CD8-positive, alpha-beta memory T cell (primary cell): ENCODE measurements at places on chromosomes 16 and 17. TPM values are rescaled to one million over a fixed set of nuclear protein-coding genes. Genes with fewer than 3 reads are reported as not detected.

C1QTNF1 gene
- total RNA-seq: 0.22 TPM

FA2H gene
- total RNA-seq: not detected

IL17C gene
- 0.22 TPM for total RNA-seq

DNA sequence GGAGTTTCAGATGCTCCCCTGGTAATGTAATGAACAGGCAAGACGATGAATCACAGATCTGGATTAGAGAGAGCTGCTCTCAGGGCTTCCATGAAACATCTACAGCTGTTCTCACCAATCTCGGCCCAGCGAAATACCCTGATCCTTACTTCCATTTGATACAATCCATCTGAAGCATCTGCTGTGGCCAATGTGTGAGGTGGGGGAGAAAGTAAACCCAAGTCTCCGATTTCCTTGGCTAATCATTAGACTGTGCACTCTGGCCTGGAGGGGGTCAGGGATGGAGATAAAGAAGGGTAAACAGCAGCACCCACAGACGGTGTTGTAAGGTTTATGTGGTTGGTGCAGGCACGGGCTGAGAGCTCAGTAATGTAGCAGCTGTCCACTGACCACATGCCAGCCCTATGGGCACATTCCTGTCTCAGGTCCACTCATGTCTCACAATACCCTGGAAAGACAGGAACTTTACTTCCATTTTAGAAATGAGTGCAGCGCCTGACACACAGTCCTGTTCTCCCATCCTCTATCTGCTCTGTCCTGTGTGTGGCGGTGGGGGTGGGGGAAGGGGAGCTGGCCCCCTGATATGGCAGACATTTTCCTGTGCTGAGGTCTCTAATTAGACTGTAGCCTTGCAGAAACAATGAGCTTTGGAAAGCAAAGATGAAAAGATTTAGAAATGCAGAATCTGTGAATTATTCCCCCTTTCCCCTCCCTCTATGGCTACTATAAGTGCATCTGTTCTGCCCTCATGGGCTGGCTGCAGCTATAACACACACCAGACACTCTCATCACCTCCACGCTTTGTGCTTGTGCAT is 48.3 kb upstream of the ERN1 start:
- no peak for DNase-seq

DNA sequence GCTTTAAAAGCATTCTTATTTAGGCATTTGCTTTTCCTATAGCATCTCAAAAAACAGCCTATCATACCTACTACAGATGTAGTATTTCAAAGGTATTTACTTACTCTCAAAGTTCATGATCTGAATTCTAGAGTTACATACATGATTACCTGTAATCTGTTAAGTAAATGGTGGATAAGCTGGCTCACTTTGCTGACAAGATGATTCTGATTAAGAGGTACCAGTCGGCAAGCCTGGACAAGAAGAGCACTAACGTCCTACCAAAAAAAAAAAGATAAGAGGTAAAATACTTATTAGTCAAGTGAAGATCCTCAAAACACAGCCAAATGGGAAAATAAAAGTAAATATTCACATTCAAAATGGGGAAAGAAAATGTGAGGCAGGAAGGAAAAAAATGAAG is 2.7 kb downstream of the HEATR6 start:
- DNase-seq: no peak

DNA sequence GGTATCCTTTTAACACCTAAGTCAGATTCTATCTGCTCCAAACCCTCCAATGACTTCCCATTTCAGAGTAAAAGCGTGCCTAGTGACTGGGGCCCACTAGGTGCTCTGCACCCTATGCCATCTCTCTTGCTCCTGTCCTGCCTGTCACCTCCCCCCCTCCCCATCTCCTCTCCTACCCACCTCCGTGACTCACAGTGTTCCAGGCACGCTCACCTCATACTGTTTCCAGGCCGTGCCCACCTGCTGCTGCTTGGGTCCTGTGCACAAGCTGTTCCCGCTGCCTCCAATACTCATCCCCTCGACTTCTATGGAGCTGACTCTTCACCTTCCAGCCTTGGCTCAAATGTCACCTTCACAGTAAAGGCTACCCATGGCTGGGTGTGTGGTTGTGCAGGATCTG is 21.7 kb downstream of the DNAH3 start:
- no peak for DNase-seq

TVP23A gene
- not detected for total RNA-seq

- no peak for DNase-seq
Observed at GRCh38 chr16:73311857-73312723, 264.2 kb upstream of the ZFHX3 start.

DNA sequence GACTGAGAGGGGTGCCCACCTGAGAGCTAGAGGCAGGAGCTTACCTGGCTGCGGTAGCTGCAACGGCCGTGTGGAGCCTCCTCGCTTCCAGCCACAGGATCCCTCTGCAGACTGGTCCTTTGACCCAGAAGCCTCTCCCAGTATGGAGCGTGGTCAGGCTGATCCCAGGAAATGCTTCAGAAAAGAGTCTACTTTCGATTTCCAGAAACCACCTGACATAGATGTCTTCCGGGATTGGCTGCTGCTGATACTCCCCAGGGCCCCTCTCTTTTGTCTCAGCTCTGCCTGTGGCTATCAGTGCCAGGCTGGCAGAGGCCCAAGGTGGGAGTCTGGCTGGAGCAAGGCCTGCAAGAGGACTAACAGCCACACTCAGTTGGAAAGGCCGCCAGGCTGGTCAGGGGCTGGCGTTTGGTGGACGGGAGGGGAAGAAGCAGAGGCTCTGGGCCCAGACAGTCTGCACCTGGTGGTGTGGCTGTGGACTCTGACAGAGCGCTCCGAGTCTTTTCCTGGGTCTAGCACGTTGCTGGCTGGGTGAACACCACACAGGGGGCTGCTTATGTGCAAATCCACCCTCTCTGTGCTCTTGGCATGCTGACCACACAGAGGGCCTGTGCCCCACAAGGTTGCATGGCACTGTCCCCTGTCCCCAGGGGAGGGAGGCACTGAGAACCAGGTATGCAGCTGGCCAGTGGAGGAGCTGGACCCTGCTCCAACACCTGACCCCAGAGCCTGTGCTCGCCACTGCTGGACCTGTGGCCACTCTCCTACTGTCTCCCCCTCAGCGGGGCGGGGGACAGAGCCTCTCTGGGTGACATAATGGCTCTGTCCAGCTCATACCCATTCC is at the start of gene LGALS3BP:
Gene LGALS3BP, minus strand, starts transcription at position 144 of the 844 bp plus-strand sequence. CDS start 2,732 bp downstream, outside the sequence.
- no peak for DNase-seq

DNA sequence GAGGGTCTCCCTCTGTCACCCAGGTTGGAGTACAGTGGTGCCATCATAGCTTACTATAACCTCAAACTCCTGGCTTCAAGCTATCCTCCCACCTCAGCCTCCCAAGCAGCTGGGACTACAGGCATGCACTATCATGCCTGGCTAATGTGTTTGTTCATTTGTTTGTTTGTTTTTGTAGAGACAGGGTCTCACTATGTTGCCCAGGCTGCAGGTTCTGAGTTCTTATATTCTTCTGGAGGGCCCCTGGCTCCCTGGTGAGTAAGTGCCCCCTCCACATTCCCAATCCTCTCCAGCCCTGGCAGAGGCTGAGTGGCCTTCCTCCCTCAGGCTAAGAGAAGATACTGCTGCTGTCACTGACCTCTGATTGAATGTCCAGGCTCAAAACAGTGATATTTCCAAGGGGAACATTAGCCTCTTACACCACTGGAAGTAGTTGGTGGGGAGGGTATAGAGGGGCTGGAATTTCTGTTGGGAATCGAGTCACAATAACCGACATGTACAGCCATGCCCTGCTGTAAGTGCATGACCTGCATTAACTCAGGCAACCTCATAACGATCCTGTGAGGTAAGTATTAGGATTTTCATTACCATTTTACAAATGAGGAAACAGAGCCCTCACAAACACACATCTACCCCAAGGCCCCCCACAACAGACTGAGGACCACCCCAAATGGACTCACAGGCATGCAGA is 2.7 kb upstream of the ETV4 start:
- no peak for DNase-seq

CNGB1 gene
- not detected for total RNA-seq

- DNase-seq: peak; percentile 55
Observed at GRCh38 chr17:16363749-16364536, 10.7 kb upstream of the CENPV start.

- peak; percentile 55 for DNase-seq
Observed at GRCh38 chr17:74199306-74200092, 4.0 kb upstream of the RPL38 start.

DNA sequence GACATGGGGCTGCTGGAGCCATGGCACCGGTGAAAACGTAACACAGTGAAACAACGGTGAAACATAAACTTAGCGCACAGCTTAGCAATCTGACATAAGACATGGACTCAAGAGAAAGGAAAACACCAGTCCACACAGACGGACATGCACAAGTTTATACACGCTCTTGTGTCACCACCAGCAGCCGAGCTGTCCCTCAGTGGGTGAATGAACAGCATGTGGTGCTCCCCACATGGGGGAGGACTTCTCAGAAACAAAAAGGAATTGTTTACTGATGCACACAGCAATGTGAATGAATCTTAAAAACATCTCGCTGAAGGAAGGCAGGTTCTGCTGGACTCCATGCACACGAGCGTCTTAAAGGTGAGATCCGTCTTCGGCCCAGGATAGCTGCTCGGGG is 34.2 kb downstream of the KLHDC4 start:
- no peak for DNase-seq

DNA sequence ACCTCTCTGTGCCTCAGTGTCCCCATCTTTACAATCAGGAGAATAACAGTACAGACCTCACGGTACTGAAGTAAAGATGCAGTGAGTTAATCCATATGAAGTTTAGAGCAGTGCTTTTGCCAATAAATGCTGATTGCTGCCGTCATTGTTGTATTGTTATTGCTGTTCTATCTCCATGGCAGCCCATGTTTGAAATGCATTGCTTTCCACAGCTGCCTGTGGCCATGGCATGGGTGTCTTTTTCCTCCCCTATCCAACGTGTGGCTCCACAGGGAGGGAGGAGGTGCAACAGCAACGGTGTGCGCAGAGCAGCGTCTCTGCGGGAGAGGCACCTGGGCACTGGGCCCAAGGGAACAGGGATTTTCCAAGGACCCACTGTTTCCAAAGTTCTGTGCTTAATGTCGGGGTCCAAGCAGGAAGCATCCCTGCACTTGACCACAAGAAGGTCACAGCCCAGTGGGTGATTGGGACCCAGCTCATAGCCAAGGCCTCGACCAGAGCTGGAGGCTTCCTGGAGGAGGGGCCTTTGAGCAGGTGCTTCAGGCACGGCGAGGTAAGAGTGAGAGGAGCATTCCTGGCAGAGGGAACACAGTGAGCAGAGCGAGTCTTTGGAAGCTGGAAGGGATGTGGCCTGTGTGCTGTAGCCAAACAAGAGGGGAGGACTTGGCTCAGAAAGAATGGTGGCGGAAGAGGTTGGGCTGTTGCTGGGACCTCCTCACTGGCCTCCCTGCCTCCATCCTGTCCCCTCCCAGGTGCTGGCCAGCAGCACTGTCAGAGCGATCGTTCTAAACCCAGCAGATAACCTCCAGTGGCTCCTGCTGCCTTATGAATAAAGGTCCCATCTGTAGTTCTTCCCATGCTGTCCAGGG is 3.9 kb downstream of the RAI1 start:
- no peak for DNase-seq

EVI2B gene
- total RNA-seq: 29.8 TPM

DNA sequence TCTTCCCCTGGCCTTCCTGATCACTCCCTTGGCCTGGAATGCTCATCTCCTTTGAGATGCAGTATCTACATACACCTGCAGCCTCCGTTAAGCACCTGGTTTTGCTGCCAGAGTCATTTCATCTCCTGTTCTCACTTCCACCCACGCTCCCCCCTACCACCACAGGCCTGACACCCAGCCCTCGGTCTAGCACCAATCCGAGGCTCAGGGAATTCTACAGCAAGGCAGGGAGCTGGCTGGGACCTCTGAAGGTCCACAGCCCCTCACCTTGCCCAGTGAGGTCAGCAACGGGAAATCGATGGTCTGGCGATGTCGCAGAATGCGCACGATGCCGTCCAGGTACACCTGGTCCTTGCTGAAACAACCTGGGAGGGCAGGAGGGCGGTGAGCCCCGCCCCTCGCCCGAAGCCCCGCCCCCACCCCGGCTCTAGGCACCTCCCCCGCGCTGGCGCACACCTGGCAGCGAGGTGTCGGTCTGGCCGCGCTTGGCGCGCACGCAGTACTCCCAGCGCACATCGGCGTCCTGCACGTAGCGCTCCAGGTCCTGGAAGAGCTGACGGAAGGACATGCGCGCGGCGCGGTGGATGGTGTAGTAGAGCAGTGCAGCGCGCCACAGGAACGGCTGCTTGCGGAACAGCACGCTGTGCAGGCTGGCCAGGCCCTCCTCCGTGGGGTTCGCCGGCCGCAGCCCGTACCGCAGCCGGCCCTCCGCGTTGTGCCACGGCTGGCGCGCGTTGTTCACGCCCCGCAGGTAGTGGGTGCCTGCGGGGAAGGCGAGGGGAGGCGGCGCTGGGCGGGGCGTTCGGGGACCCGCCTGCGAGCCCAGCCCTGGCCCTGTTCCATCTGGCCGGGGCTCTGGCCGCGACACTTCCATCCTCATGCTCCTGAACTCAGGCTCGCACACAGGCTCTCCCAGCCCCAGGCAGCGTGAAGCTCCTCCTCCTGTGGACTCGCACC is 5.7 kb downstream of the MATCAP1 start:
- DNase-seq: peak; percentile 49

SOX15 gene
- 0.29 TPM for total RNA-seq

NPIPB6 gene
- not detected for total RNA-seq

GRCh38 chr16:3304370-3304769 is 860 bp downstream of the TIGD7 start:
- DNase-seq: no peak

GRCh38 chr17:3557768-3558583 is at the start of gene TRPV3:
Gene TRPV3, minus strand, starts transcription at chr17:3557812. Its CDS starts 2,962 bp downstream, at chr17:3554850.
- DNase-seq: peak; percentile 26

DNA sequence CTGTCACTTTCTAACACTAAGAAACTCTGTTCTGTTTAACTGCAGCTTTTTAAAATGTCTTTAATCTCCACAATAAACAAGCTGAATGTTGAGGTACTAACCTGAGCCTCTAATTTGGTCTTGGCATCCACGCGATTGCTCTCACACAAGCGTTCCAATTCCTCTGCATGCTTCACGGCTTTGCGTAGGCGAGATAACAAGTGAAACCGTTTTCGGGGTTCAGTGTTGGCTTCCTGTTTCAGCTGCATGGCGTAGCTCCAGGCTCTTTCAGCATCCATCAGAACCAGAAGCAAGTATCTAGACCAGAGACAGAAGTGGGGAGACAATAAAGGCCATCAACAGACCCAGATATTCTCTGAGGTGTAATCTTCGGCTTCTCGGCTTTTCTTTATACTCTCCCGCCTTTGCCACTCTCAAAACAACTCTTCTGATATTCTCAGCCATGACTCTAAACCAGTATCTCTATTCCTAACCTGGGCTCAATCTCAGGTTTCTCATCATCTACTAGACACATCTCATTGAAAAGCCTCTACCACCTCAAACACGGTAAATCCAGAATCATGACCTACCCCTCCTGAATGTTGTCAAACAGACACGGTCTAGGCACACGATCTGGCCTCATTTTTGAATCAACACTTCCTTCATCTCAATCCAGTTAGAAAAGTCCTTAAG is 8.3 kb downstream of the SRP68 start:
- DNase-seq: no peak

DNA sequence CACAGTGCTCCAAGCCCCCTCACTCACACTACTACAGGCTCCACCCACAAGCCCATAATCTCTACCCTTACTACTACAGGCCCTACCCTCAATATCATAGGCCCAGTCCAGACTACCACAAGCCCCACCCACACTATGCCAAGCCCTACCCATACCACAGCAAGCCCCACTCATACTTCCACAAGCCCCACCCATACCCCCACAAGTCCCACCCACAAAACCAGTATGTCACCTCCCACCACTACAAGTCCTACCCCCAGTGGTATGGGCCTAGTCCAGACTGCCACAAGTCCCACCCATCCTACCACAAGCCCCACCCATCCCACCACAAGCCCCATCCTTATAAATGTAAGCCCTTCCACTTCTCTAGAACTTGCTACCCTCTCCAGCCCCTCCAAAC is 13.8 kb downstream of the RIPOR1 start:
- DNase-seq: peak; percentile 76

- DNase-seq: no peak
Observed at GRCh38 chr16:82201351-82201750, 31.3 kb upstream of the MPHOSPH6 start.
